Stimulated activated CD4-positive, alpha-beta T cell treated with anti-CD3 and anti-CD28 coated beads, Interleukin-15, amount 100 ng/mL, for 24 hours (primary cell): ENCODE measurements at places on chromosomes 16 and 17.

GRCh38 chr17:36525888-36526287 is 8.8 kb downstream of the MYO19 start:
- no peak for DNase-seq

GRCh38 chr16:27967169-27967568 is 96.3 kb downstream of the GSG1L start:
- no peak for DNase-seq

DNA sequence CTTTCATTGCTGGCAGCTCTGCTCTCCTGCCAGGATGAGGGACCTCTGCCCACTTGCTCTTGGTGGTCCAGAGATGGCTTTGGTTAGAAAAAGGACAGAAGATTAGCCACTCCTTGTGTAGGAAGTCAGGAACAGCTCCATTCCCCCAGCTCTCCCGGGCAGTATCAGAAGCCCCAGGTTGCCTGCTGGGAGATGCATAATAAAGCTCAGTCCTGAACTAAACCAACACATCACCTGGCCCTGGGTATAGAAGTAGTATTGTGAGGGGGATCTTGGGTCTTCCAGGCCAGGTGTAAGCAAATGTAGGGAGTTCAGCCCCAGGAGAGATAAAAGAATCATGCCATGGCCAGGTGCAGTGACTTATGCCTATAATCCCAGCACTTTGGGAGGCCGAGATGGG is 52.4 kb downstream of the NEUROD2 start:
- DNase-seq = no peak

DNA sequence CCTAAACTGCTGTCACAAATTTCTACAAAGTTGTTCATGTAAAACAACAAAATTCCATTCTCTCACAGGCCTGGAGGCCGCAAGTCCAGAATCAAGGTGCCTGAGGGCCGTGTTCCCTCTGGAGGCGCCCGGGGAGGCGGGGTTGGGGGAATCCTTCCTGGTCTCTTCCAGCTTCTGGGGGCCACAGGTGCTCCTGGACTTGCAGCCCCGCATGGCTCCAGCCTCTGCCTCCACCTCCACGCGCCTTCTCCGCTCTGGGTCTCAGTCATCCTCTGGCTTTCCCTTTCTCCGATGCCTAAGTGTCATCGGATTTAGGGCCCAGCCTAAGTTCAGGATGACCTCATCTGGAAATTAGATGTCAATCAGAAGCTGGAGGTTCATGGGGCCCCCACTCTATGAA is 28.6 kb upstream of the BAHCC1 start:
- DNase-seq = no peak

GRCh38 chr16:70594569-70594968 is 51.8 kb upstream of the IL34 start:
- DNase-seq = no peak

DNA sequence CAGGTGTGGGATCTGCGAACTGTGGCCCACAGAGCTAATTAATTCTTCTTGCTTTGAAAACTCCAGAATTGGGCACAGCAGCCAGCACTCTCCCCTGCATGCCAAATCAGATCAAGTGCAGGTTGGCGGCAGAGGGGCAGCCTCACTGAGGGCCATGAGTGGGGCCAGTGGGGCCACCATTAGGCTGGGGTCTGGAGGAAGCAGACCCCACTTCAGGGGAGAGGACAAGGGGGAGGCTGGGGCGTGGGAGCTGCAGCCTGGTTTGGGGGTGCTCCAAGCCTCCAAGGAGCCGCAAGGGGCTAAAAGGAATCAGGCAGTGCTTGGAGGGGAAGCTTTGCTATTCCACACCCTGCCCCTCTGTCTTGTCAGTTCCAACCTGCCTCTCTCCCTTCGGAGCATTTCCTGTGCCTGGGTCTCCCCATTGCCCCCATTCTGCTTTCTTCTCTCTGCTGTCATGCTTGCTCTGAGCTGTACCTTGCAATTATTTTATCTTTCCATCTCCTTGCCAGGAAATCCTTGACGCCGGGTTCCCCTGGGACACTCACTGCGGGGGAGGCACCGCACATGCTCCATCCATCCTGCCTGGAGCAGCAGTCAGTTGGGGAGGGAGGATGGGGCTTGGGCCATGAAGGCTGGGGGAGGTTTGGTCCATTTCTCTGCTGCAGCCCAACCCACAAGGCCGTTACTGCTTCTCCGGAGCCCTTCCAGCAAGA is 3.3 kb upstream of the ABCC3 start:
- DNase-seq = no peak
